ENCODE measurements at places on chromosomes 12 and 14.

- peak overlapping the region; percentile 26 for H3K27ac ChIP-seq
- DNase-seq = no peak
- peaks cover 2% of the 10 kb centered on the region for H3K36me3 ChIP-seq
- no peaks in the 10 kb centered on the region for H3K27me3 ChIP-seq
Measured at GRCh38 chr14:65476273-65476941, 63.9 kb downstream of the FUT8 start.

- H3K4me3 ChIP-seq = no peak overlapping the region
- H3K27me3 ChIP-seq = no peaks in the 10 kb centered on the region
- no peak overlapping the region for H3K27ac ChIP-seq
Measured at GRCh38 chr14:30287579-30288445, 271.1 kb upstream of the G2E3 start.

DNA sequence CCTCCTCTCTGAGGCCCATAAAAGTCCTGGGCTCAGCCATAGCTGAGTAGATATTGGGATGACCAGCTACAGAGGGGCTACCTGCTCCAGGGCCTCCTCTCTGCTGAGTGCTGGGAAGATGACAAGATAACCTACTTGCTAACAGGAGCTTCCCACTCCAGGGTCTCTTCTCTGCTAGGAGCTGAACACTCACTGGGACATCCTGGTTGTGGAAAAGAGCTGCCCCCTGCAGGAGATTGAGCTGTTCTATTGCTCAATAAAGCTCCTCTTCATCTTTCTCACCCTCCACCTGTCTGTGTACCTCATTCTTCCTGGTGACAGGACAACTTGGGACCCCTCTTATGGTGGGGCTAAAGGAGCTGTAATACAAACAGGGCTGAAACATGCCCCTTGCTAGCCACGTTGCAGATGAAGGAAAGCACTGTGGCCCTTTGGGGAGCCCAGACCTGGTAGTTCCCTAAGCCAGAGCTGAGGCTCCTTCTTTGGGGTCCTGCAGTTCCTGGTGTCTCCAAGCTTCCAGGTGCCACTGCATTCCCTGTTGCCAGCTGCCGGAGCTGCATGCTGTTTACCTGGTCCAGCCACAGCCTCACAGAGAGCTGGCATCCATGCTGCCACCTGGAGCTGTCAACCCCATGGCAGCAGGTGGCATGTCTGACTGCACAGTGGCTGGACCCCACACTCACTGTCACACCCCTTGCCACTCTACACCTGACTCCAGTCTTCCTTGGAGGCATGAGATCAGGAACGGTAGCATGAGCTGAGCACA, 598.5 kb upstream of the LMO3 start:
- no peaks in the 10 kb centered on the region for H3K36me3 ChIP-seq
- no peak overlapping the region for H3K4me3 ChIP-seq
- no peaks in the 10 kb centered on the region for H3K27me3 ChIP-seq

DNA sequence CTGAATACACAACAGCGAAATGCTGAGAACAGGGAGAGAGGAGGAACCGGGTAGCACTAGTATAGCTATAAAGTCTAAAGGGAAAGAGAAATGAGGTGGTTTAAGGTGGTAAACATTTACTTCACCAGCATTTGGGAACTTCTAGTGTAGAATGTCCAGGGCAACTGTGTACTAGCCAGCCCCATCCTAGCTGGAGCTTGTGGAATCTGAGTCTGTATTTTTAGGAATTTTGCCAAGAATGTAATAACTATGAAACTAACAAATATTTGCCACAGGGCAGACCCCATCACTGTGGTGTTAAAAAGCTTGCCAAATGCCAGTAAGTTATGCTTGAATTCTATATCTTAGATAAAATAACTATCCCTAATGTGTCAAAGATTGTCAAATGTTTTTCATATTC, 398.9 kb upstream of the MIS18BP1 start:
- no peaks in the 10 kb centered on the region for H3K36me3 ChIP-seq
- H3K4me1 ChIP-seq = no peaks in the 10 kb centered on the region
- DNase-seq = no peak
- H3K27ac ChIP-seq = no peak overlapping the region
- no peak overlapping the region for H3K4me3 ChIP-seq

- no peak for DNase-seq
- H3K4me1 ChIP-seq = peaks cover 14% of the 10 kb centered on the region
- H3K4me3 ChIP-seq = peak overlapping the region; percentile 21
- H3K27me3 ChIP-seq = no peaks in the 10 kb centered on the region
Measured at GRCh38 chr12:131092901-131093603, 139.3 kb downstream of the ADGRD1 start.

DNA sequence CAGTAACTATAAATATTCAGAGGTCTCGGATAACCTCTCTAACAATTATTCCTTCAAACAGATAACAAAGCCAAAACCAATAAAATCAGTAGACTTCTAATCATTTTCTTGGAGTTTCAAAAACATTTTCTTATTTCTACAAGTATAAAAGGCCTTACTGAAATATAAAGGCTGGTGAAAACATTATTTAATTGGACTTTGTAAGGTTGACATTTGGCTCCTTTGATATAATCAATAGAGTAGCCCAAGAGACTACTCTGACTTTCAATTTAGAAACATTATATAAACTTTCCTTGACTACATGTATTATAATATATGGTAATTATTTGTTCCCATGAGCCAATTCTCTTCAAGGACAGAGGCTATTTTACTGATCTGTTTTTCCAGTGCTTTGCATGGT, 68.3 kb downstream of the OSBPL8 start:
- DNase-seq = no peak
- H3K4me1 ChIP-seq = peaks cover 51% of the 10 kb centered on the region
- no peak overlapping the region for H3K27ac ChIP-seq
- H3K27me3 ChIP-seq = no peaks in the 10 kb centered on the region

DNA sequence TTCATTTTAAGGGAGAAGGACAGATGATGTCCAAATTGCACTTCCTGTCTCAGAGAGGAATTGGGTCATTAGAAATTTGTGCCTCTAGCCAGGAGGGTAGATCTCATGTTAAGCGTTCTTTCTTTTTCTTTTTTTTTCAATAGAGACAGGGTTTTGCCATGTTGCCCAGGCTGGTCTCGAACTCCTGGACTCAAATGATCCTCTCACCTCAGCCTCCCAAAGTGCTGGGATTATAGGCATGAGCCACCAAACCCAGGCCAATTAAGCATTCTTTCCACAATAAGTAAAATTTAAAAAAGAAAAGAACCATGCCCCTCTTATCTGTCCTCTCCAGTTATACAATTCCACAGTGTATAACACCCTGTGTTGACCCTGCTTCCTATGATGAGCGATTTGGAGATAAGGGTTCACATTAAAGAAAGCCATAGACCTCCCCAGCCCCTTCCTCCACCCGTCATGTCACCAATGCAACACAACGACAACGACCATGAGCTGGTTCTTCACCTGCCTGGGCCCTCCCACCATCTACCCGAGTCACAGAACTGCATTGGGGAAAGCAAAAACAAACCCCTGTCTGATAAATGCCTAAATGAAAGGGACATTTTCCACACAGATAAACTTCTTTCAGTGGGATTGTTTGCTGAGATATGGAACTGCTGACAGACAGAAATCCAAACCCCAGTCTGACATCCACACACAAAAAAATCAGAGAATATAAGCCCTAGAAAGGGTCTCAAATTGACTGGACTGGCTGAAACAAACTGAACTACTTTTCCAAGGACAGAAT, 37.3 kb downstream of the SSH1 start:
- DNase-seq = no peak
- H3K4me1 ChIP-seq = peaks cover 28% of the 10 kb centered on the region
- H3K27me3 ChIP-seq = no peaks in the 10 kb centered on the region
- peaks cover 21% of the 10 kb centered on the region for H3K36me3 ChIP-seq
- H3K4me3 ChIP-seq = no peak overlapping the region

- no peaks in the 10 kb centered on the region for H3K4me1 ChIP-seq
- H3K4me3 ChIP-seq = no peak overlapping the region
- no peak for DNase-seq
- peaks cover 8% of the 10 kb centered on the region for H3K27me3 ChIP-seq
- H3K36me3 ChIP-seq = peaks cover 2% of the 10 kb centered on the region
Measured at GRCh38 chr14:58731465-58732293, 93.9 kb downstream of the DACT1 start.

- H3K4me1 ChIP-seq = no peaks in the 10 kb centered on the region
- H3K27ac ChIP-seq = no peak overlapping the region
- no peak for DNase-seq
- H3K36me3 ChIP-seq = peaks cover 1% of the 10 kb centered on the region
- no peak overlapping the region for H3K4me3 ChIP-seq
Measured at GRCh38 chr12:109736552-109737108, 23.0 kb downstream of the FAM222A start.

- H3K4me1 ChIP-seq = no peaks in the 10 kb centered on the region
- peaks cover 23% of the 10 kb centered on the region for H3K27me3 ChIP-seq
- H3K4me3 ChIP-seq = no peak overlapping the region
- DNase-seq = no peak
Measured at GRCh38 chr12:105433804-105434203, 103.3 kb downstream of the C12orf75 start.

- H3K27ac ChIP-seq = no peak overlapping the region
- H3K36me3 ChIP-seq = peaks cover 2% of the 10 kb centered on the region
- H3K27me3 ChIP-seq = peaks cover 26% of the 10 kb centered on the region
- DNase-seq = no peak
Measured at GRCh38 chr12:55469291-55469690, 647 bp downstream of the OR6C70 start.

GRCh38 chr12:27614866-27615265, 81.4 kb upstream of the REP15 start:
- H3K36me3 ChIP-seq = no peaks in the 10 kb centered on the region
- no peak overlapping the region for H3K4me3 ChIP-seq
- H3K4me1 ChIP-seq = no peaks in the 10 kb centered on the region
- H3K27me3 ChIP-seq = peaks cover 32% of the 10 kb centered on the region

DNA sequence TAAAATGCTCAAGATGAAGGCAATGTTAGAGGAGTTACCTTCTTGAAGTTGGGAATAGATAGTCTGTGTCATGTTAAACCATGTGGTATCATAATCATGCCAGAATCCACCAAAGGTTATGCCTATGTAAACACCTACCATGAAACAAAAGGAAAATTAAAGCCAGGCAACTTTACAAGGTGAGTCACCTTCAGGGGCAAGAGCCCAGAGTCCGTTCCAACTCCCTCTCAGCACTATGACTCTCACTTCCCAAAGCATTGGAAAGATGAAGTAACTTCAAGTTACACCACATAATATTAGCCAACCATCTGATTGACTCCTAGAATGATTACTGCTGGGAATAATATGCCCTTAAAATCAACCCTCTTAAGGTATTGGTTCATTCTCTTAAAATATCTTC, 38.5 kb downstream of the CATSPERB start:
- H3K27ac ChIP-seq = no peak overlapping the region
- no peak for DNase-seq
- no peaks in the 10 kb centered on the region for H3K4me1 ChIP-seq
- H3K36me3 ChIP-seq = peaks cover 3% of the 10 kb centered on the region
- peaks cover 15% of the 10 kb centered on the region for H3K27me3 ChIP-seq

DNA sequence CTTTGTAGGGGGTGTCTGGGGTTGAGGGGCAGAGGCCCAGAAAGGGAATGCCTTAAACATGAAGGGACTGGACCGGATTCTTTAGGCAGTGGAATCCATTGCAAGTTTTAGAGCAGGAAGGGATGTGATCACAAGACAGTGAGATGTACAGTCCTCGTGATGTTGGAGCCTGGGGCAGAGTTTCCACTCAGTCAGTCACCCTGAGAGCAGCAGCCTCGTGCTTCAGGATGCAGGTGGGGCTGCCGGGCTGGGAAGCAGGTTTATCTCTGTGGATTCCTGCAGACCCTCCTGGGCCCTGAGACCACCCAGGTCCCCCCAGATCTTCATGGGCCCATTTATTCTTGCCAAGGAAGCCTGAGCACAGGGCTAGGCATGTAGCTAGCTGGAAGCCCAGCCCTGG, 38.5 kb downstream of the RIN3 start:
- H3K4me3 ChIP-seq = peak overlapping the region; percentile 41
- H3K4me1 ChIP-seq = peaks cover 52% of the 10 kb centered on the region
- DNase-seq = no peak
- H3K36me3 ChIP-seq = peaks cover 16% of the 10 kb centered on the region
